Ecto neural progenitor cell (in vitro differentiated cells): ENCODE measurements at places on chromosomes 5 and 9.
A peak's percentile ranks its signal among the peaks of the same experiment; 100 is the strongest.

- peak; percentile 46 for DNase-seq
Observed at GRCh38 chr9:106798016-106798799, 64.8 kb upstream of the ZNF462 start.

DNA sequence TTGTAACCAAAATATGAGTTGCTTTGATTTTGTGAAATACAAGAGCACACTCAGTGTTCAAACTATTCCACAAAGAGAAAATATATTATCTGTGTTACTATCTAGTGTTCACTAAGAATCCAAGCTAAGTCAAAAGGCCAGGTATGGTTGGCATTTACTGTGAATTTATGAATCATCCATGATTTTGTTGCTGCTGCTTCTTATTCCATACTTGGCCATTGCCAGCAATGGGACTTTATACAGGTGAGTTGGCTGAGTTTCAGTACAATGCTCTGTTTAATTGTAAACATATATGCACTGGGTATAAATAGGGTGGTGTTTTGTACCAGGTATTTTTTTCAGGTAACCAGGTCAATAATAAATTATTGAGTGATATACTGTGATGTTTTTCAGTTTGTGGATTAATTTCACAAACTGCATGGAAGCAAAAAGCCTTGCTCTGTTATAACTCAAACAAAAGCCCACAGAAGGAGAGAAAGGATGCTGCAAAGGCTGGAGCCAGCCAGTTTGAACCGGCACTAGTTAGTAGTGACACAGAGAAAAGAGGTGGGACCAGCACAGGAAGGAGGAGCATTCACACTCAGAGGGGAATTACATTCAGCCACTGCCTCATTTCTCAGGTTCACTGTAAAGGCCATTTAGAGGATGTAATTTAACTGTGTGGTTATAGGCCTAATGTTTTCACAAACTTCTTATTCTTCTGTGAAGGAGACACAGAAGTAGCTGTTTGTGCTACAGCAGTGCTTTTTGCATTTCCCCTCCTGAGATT, 381.8 kb downstream of the ADGRV1 start:
- peak; percentile 66 for DNase-seq

- DNase-seq, result no peak
Observed at GRCh38 chr5:112059579-112060135, 302.7 kb upstream of the NREP start.

DNA sequence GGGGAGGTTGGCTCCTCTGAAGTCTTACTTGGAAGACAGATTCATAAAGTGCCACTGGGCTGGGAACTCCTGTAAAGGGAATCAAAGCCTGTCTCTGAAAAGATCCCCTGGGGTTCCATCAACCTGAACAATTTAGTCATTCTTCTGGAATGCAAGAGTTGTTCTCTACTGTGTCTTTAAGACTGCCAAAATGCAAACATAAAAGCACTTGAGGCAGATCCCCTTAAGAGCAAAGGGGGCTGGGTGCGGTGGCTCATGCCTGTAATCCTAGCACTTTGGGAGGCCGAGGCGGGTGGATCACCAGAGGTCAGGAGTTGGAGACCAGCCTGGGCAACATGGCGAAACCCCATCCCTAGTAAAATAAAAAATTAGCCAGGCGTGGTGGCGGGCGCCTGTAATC, 16.7 kb downstream of the CDKN2AIPNL start:
- DNase-seq, result no peak

DNA sequence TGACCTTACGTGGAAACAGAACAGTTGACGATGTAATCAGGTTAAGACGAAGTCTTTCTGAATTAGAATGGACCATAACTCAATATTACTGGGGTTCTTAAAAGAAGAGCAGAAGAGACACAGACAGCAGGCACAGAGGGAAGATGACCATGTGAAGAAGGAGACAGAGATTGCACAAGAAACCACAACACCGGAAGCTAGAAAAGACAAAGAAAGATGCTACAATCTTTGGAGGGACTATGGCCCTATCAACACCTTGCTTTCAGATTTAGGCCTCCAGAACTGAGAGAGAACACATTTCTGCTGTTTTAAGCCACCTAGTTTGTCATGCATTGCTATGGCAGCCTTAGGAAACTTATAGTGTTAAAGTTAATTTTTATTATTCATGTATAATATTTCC, 27.1 kb downstream of the CDH9 start:
- DNase-seq, result no peak

DNA sequence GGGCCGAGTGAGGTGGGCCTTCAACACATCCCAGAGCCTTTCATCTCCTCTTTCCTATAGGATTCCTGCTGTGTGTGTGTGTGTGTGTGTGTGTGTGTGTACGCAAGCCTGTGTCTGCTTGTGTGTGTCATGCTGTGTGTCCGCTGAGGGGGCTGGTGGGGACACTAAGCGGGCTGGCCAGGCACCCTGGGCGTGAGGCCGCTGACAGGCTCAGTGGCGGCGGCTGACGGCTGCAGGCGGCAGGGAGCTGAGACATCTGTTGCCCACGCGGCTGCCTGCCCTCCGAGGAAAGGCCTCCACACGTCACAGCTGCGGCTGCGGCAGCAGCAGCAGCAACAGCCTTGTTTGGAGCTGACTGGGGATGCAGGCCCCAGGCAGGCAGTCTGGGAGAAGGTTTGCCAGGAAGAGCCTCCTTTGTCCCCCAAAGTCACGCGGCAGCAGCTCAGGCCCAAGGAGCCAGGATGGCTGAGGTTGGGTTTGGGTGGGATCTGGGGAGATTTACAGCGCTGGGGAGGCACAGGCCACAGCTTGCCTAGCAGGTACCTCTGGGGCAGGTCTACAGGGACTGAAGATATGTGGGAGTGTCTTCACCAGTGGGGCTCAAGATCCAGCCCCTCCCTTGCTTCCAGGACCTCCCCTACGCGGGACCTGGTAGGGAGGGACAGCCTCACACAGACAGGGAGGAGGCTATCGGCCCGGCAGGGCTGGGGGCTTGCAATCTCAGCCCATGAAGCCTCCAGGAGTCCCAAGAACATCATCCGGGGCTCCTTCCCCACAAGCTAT, 1.8 kb downstream of the PDLIM4 start:
- DNase-seq, result peak; percentile 70

GRCh38 chr9:137545123-137545522, 5.1 kb downstream of the PNPLA7 start:
- no peak for DNase-seq

DNA sequence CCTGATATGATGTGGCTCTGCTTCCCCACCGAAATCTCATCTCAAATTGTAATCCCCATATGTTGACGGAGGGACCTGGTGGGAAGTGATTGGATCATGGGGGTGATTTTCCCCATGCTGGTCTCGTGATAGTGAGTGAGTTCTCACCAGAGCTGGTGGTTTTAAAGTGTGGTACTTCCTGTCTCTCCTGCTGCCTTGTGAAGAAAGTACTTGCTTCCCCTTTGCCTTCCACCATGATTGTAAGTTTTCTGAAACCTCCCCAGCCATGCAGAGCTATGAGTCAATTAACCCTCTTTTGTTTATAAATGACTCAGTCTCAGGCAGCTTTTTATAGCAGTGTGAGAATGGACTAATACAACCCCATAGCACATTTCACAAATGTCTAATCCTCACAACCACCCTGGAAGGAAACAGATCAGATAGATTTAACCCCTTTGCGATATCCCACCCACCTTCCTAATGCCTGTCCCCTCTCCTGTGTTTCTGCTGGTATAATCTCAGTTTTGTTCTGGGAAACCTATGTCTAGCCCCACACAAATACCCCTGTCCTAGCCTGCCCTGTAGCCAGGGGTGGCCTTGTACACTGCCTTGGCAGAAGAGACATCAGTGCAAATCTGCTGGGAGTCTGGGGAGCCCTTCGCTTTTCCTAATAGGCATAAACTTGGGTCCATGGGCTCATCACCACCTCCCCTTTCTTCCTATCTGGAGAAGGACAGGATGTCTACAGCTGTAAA, 157.0 kb upstream of the RAI14 start:
- DNase-seq, result no peak

DNA sequence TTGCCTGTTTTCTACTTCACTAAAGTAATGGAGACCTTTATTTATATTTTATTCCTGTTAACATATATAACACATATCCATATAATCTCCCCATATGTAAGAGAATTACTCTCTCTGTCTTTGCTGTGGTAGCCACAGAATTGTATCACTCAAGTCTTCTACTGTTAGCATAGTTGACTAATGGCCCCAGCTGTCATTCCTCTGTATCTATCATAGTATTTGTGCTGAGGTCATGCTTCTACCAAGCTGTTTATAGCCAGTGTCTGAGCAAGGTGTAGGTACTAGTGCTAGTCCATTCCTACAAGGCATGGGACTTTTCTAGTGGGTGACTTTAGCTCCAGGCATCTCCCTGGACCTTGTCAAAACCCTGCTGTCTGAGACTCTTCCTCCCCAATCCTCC, 244.1 kb downstream of the KIAA0825 start:
- no peak for DNase-seq

DNA sequence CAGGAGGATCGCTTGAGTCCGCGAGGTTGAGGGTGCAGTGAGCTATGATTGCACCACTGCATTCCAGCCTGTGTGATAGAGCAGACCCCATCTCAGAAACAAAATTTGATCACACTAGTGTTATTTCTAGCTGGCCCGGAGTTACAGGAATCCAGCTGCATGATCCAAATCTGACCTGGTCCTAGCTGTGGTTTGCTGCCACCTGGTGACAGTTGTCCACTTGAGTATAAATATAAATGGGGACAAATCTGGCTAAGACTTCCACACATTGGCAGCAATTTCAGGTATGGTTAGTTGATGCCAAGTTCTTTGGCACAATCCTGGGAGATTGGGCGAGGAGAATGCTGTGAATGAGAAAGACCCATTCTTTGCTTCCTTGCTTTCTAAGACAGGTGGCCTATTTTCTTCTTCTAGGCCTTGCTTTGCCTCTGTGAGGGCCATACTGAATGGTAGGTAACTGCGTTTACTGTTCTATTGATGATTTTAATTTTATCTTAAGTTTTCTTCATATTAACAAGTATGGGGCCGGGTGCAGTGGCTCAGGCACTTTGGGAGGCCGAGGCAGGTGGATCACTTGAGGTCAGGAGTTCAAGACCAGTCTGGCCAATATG, 35.4 kb downstream of the UBE2R2 start:
- DNase-seq, result no peak

GRCh38 chr9:129068990-129069861, 11.7 kb upstream of the DOLPP1 start:
- peak; percentile 40 for DNase-seq

DNA sequence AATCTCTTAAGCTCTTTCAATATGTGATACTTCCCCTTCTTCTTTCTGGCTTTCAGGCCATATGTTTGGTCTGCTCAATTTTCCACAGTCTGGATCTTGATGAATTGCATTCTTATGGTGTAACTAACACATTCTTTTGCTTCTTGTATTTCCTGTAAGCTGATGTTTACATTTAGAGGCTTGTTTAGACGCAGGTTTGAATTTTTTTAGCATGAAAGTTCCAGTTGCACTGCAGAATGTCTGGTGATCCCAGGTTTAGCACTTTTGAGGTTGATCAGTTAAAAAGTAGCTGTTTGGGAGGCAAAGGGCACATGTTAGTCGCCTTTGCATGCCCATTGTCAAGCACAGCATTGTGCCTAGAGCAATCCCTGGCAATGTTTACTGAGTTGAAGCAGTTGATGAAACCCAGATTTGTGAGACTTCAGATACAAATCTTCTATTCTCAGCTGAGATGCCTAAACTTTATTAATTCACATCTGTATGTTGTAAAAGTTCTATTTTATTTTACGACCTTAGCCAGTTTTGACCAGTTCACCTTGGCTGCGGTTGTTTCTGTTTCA, 59.6 kb upstream of the SPATA31C2 start:
- no peak for DNase-seq

DNA sequence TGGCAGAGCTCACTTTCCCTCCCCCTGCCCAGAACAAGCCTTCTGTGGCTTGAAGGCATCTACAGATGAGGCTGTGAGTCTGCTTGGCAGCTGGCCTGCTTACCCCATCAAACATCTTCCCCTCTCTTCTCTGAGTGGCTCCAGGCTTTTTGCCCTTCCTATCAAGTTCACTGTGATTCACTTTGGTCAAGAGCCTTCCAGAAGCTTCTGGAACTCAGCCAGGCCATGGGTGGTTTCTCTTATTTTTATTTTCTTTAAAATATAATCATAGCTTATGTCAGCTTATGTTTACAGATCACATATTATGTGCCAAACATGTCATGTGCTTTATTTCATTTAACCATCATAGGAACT, 267.0 kb downstream of the SEC61B start:
- no peak for DNase-seq
